AG04449 (cell line): ENCODE measurements at places on chromosomes 3 and 15.

DNA sequence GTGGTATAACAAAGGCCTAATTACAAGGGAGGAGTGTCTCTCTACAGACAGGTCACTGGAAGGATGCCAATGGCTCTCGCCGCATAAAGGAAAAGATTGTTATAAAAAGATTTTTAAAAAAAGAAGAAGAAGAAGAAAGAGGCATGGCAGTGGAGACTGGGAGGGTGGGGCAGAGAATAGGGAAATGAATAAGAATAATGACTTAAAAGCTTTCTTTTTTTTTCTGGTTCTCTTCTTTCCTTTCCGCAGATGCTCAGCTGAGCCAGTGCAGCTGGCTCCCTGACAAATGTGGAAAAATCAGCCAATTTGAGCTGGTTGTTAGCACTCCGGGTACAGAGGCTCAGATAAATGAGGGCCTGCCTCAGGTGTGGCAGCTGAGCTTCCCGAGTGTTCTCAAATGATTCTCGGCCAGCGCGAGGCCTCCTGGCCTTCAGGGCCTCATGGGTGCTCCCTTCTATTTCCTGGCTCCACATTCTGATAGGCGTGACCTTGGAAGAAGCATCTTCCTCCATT is 234.1 kb downstream of the RORA start:
- no peak for DNase-seq

- no peak for DNase-seq
Observed at GRCh38 chr3:170680593-170680992, 94.7 kb upstream of the SLC7A14 start.

DNA sequence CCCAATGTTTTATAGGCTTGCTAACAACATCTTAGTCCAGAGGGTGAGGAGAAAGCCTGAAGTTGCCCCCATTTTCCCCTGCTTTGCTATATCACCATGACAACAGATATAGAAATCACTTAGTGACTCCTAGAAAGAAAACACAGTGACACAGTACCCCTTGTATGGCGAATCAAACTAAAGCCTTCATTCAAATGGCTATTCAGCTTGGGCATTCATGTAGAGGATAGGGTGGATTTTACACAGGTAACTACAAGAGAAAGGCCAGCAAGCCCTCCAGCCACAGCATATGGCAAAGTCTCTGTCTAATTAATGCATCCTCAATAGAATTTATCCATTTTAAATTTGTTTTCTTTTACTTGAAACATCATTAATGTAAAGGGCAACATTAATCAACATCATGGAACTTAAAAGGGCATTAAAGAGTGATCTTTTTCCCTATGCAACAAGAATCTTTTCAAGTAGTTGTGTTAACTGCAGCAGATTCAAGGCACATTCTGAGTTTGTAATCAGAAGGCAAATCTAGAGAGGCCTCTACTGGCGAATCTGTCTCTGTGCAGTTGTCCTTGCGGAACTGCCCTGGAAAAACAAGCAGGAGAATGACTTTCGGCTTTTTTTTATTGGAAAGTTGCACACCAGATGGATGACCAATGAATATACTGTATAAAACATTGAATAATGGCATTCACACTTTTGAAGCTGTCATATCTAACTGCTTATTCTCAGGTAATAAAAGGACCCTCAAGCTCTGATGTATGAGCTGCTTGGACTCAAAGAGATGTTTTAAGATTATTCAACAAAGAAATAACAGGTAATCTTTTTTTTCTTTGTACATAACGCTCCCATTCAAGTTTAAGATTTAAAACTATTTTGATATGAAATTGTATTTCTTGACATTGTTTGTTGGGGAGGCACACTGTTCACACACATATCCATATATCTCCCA is 621.7 kb upstream of the AGTR1 start:
- peak; percentile 14 for DNase-seq

- DNase-seq: no peak
Observed at GRCh38 chr3:37986479-37987314, 3.9 kb upstream of the VILL start.

GRCh38 chr15:60788692-60789103 is 309.8 kb upstream of the ICE2 start:
- no peak for DNase-seq

DNA sequence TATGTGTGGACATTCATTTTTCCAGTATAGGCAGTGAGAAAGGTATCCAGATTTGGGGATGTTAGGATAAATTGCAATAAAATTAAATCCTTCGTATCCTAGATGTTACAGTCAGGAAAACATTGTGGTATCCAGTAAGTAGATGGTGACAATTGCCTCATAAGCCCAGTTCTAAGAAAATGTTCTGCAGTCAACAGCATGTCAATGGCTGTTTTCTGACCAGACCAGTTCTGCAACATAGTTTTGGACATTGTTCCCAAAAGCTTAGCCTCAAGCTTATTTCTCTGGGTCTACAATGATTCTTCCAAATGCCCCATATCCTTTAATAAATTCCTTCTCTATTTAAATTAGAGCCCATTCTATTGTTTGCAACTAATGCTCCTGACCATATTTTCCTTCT is 480.7 kb downstream of the FHIT start:
- DNase-seq: no peak

GRCh38 chr3:42063888-42064287 is 27.3 kb upstream of the TRAK1 start:
- DNase-seq: peak; percentile 76

DNA sequence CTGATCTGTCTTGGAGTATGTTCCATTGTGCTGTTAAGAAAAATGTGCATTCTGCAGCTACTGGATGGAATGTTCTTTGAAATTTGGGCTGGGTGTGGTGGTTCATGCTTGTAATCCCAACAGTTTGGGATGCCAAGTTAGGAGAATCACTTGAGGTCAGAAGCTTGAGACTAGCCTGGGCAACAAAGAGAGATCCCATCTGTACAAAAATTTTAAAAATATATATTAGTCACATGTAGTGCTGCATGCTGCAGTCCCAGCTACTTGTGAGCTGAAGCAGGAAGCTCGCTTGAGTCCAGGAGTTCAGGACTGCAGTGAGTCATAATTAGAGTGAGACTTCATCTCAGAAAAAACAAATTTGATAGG is 62.8 kb upstream of the PLSCR4 start:
- DNase-seq: peak; percentile 57

DNA sequence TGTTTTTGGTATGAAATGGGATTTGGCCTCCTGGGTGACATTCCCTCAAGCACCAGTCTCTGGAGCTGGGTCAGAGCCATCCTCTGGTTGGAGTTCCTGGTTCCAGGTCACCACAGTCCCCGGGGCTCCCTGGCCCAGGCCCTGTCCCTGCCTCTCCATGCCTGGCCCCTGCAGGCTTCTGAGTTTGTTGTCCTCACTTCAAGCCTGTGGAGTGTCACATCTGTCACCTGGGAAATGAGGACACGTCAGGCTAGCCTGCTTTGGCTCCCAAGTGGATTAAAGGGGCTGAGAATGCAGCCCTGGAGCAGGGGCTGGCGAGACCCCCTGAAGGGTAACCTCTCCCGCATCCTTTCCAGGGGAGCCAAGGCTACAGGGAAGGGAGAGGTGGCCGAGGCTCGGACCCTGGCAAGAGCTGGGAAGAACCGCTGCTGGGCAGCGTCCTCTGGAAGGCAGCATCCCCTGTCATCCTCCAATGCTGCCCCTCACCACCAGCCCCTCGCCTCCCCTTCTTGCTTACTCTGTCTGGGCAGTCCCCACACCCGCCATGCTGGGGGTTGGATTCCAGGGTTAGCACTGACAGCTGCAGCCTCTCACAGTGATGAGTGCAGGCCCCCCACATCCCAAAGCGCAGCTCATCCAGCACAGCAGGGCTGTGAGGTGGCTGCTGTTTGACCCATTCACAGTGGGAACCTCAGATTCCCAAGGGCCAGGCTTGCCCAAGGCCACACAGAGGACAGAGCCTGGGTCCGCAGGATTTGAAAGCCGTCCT is 75.5 kb upstream of the IQSEC1 start:
- DNase-seq: no peak

GRCh38 chr3:146554151-146554760 is 9.8 kb upstream of the PLSCR1 start:
- DNase-seq: no peak

DNA sequence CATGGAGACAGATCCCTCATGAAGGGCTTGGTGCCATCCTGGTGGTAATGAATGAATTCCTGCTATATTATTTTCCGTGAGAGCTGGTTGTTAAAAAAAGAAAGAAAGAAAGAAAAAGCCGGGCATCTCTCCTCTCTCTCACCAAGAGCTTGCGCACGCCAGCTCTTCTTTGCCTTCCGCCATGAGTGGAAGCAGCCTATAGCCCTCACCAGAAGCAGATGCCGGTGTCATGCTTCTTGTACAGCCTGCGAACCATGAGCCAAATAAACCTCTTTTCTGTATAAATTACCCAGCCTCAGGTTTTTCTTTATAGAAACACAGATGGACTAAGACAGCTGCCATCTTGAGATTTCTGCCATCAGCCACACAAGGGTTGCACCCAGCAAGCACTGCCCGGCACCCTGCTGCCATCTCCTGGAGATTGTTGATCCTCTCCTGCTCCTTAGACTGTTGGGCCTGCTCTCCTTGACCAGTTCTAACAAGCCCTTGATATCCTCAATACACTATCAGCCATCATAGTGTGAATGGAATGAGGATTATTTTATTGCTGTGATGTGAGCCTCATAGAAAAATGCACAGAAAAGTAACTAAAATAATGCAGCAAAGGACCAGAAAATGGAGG is 3.5 kb upstream of the AHSG start:
- DNase-seq: no peak

GRCh38 chr15:80778964-80779657 is at the start of gene CEMIP:
CEMIP (plus strand) TSS chr15:80779370; CDS start chr15:80873880, 94,510 bp downstream.
- DNase-seq: peak; percentile 24
